ENCODE measurements at places on chromosomes 11 and 22. TPM values are rescaled to one million over a fixed set of nuclear protein-coding genes. Genes with fewer than 3 reads are reported as not detected.

CCDC89 gene
- polyA plus RNA-seq, result 3.8 TPM

LRRC32 gene
- polyA plus RNA-seq, result 57.5 TPM

KCTD14 gene
- 16.9 TPM for polyA plus RNA-seq

NAGA gene
- 28.9 TPM for polyA plus RNA-seq

SHANK2 gene
- polyA plus RNA-seq, result 37.7 TPM

CDC42BPG gene
- polyA plus RNA-seq, result 8.1 TPM

PLAAT2 gene
- polyA plus RNA-seq, result 0.27 TPM

DNA sequence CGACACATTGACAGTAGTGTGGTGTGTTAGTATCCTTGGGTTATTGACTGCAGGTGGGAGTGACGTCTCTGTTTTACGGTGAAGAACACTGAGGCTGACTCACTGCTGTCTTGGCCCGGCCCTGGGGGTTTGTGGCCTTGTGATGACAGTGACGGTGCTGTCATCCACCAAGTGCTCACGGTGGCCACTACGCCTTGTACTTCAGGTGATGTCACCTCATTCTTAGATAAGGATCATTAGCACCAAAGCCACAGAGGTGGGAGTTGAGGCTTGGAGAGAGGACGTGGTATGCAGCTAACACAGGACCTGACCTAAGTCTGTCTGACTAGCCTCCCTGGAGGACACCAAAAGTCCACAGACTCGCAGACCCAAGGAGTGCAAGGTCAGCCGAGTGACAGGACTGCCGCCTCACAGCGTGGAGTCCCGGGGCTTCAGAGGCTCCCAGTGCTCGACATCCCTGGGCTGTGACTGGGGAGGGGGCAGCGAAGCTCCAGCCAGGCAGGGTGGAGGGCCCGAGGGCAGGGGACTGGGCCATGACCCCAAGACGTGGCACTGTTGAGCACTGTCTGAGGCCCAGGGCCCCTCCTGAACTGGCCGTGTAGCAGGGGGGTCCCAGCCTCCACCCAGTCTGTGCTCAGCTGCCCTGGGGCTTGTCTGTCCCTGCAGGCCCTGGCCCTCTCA is 56.5 kb downstream of the NAT10 start:
- DNase-seq, result no peak

DNA sequence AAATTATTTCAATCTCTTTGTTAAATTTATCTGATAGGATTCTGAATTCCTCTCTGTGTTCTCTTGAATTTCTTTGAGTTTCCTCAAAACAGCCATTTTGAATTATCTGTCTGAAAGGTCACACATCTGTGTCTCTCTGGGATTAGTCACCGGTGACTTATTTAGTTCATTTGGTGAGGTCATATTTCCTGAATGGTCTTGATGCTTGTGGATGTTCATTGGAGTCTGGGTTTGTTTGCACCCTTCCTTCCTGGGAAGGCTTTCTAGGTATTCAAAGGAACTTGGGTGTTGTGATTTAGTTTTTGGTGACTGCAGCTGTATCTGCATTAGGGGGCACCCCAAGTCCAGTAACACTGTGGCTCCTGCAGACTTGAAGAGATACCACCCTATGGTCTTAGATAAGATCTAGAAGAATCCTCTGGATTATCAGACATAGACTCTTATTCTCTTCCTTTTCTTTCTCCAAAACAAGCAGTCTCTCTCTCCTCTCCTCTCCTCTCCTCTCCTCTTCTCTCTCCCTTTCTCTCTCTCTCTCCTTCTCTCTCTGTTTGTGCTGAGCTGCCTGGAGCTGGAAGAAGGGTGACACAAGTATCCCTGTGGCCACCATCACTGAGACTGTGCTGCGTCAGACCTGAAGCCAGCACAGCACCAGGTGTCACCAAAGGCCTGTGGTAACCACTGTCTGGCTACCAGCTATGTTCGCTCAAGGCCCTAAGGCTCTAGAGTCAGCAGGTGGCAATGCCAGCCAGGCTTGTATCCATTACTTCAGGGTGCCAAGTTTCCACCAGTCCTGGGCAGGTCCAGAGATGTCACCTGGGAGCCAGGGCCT is 3.3 kb upstream of the HEPN1 start:
- DNase-seq, result no peak

DNA sequence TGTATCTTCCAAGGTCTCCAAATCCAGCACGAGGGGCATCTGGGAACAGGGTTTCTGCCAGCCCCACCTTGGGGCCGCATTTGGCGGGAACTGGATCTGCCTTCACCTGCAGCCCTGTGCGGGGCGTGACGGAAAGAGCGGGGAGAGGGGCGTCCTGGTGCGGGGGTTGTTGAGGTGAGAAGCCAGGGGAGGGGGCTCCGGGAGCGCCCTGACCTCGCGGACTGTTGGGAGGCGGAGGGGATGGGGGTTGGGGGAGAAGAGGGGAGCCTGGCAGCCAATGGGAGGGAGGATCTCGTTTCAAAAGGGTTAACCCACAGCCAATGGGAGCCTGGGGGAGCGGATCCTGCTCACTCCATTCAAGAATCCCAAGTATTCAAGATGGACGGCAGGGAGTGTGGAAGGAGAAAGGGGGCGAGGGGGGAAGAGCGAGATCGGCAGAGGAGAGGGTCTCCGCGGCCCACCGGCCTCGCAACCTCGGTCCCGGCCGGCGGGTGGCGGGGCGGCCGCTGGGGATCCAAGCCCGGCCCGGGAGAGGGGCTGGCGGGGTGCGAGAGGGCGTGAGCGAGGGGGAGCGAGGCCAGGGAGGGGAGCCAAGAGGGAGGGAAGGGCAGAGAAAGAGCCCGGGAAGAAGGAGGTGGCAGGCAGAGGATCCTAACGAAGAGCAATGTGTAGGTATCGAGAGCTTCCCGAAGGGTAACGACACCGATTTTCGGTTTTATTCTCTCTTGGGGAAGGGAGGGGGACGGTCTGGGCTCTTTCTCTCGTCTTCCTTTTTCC is 11.5 kb downstream of the YPEL4 start:
- peak; percentile 79 for DNase-seq

GRCh38 chr11:132123854-132124835 is 753.7 kb downstream of the NTM start:
- no peak for DNase-seq

- DNase-seq, result no peak
These were observed 369 bp downstream of the DHCR7 start for GRCh38 chr11:71447791-71448256.

DNA sequence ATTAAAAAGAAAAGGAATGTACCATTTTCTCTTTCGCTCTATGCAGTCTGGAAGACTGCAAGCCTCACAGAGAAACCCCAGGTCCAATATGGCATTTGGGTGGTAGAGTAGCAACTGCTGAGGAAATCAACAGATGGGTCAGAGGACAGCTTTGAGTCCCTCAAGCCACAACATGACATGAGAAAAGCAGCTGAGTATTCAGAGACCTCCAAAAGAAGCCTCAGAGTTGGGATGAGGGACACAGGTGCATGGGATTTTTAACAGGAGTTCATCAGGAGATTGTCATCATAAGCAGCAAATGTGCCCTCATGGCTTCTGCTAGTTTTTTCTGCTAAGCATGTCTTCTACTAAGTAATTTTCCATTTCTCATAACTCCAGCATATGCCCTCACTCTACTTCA is 111.6 kb downstream of the BLID start:
- DNase-seq, result no peak

GRCh38 chr11:35272391-35272902 is 133.5 kb downstream of the CD44 start:
- DNase-seq, result no peak

DNA sequence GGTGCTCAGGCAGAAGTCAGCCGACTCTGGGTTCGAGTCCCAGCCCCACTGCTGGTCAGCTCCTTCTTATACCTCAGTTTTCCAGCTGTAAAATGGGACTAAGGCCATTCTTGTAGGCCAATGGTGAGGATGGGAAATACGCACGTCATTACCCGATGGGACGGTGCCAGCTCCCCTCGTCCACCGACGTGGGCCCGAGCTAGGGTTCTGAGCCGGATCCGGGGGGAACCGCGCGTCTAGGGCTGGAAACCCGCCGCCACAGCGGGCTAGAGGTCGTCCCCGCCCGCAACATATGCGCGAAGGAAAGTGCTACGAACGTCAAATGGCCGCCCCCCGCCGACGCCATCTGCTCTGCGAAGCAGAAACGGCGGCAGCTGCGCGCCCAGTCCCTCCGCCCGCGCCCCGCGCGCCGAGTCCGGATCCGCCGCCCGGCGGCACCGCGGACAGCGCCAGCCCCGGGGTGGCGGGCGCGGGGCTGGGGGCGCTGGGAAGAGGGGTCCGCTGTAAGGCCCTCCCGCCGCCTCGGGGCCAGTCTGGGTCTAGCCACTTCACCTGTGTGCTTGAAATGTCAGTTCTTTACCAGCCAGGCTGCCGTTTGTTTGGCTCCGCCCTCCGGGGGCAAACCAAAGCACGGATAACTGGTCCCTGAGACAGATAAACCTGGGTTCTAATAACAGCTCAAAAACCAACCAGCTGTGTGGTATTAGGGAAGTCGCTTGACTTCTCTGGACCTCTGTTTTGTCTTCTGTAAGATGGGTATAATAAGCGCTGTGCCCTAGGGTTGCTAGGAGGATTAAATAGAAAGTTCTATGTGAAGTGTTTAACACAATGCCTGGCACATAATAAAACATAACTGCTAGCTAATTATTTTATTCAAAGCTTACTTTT is 103.5 kb upstream of the RCN1 start:
- no peak for DNase-seq

DNA sequence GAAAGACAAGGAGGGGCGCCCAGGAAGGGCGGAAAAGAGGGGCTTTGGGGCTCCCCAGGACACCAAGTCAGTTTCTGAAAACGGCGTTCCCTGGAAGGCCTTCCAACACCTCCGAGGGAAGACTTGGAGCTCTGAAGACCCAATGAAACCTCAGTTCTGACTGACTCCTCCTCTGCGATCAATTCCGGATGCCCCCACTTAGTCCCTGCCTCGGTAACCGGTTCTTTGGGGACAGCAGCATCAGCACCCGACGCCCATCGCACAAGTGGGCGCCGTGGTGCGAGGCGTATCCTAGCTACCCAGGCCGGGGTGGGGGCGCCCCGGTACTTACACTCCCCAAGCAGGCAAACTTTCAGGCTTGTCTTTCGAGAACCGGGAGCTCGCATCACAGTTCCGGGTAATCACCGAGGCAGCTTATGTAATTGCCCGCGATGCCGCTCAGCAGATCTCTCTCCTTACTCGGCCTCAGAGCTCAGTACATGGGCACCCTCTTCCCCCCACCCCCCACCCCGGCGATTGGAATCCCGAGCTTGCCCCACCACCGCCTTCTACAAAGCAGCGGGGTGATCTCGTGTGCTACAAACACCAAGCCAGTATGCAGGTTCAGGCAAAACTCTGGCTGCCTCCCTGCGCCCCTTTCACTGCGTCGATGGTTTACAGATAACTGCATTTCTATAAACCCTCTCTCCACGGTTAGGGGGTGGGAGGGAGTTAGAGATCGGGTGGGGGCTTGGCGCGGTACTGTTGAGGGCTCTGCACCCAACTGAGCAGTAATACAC is 2.0 kb downstream of the TENM4 start:
- DNase-seq, result peak; percentile 15

DNA sequence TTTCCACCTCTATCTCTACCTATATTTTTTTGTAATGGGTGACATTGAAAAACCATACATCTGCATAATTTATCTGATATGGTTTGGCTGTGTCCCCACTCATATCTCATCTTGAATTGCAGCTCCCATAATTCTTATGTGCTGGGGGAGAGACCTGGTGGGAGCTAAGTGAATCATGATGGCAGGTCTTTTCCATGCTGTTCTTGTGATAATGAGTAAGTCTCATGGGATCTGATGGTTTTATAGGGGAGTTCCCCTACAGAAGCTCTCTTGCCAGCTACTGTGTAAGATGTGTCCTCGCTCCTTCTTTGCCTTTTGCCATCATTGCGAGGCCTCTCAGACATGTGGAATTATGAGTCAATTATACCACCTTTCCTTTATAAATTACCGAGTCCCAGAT is 551.0 kb upstream of the ANO5 start:
- DNase-seq, result no peak

- DNase-seq, result no peak
These were observed 27.2 kb downstream of the VSTM5 start for GRCh38 chr11:93823210-93823609.

All from left renal cortex interstitium (tissue), 4 donors.